ENCODE measurements at places on chromosomes 16 and 17.

GRCh38 chr16:67388191-67388590 is 5.1 kb downstream of the TPPP3 start:
- no peak for DNase-seq

- no peak for DNase-seq
These were observed 41.4 kb upstream of the ABR start for GRCh38 chr17:1221209-1221608.

DNA sequence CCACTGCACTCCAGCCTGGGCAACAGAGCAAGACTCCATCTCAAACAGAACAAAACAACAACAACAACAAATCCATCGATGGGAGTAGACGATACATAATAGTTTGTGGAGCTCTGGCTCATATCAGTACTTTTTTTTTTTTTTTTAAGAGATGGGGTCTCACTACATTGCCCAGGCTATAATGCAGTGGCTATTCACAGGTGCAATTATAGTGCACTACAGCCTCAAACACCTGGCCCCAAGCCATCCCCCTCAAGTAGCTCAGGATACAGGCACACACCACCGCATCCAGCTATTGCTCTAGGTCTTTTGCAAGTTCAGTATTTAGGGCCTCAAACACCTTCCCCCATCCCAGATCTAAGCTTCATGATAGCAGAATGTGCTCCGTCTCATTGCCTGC is 110.6 kb downstream of the KATNIP start:
- DNase-seq = no peak

GRCh38 chr16:57061084-57061905 is 31.1 kb upstream of the CPNE2 start:
- DNase-seq = no peak

DNA sequence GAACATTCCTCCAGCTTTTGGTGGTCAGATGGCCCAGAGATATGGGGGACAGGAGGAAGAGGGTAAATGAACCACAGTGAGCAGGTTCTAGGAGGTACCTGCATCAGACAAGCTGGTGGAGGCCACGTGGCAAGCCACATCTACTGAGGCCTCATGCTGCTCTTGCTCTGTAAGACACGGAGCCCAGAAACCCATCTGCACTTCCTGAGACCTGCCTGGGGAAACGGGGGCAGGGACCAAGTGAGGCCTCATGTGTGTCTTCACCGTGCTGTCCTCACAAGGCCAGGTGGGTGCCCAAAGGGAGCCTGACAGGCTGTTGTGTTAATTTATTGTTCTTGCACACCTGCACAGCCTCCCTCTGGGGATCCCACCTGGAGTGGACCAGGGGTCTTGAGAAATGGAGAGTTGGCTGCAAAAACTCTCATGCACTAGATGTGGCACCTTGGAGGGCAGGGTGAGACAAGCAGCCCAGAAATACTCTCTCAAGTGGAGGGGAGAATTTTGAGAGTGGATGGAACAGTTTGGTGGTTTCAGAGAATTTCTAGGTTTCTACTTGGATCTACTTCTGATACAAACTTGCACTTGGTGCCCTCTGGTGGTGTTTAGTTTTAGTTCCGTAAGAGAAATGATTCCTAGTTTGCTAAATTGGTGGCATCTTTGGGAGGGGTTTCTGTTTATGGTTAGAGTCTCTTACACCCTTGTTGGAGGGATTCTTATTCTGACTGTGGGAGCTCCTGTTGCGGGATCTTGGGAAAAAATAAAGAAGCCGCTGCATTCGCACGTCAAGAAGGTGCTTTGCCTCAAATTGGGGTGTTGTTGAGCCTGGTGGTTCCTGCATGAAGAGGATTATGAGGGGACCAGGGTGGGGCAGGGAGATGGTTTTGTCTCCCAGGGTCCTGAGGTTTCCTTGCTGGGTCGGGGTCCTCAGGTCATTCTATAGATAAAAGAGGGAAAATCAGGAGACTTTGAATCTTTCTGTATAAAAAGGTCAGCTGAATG is 47.5 kb downstream of the SLC6A2 start:
- peak; percentile 76 for DNase-seq

Data from skin of body (tissue), 3 donors.